Liver (tissue), 10 donors: ENCODE measurements at places on chromosomes 3 and 15. TPM values are rescaled to one million over a fixed set of nuclear protein-coding genes. Genes with fewer than 3 reads are reported as not detected.
A peak's percentile ranks its signal among the peaks of the same experiment; 100 is the strongest.

Gene SCN5A
- not detected for polyA plus RNA-seq

Gene MST1R
- polyA plus RNA-seq = 0.10 TPM

Gene LRRC2
- 7.6 TPM for polyA plus RNA-seq

Gene ADGRG7
- polyA plus RNA-seq = 7.3 TPM

Gene SERPINI2
- polyA plus RNA-seq = not detected

Gene CCR8
- not detected for polyA plus RNA-seq

Gene CNTN4
- polyA plus RNA-seq = 1.2 TPM

Gene ZNF620
- 1.0 TPM for polyA plus RNA-seq

Gene GAP43
- not detected for polyA plus RNA-seq

Gene C3orf22
- polyA plus RNA-seq = not detected

DNA sequence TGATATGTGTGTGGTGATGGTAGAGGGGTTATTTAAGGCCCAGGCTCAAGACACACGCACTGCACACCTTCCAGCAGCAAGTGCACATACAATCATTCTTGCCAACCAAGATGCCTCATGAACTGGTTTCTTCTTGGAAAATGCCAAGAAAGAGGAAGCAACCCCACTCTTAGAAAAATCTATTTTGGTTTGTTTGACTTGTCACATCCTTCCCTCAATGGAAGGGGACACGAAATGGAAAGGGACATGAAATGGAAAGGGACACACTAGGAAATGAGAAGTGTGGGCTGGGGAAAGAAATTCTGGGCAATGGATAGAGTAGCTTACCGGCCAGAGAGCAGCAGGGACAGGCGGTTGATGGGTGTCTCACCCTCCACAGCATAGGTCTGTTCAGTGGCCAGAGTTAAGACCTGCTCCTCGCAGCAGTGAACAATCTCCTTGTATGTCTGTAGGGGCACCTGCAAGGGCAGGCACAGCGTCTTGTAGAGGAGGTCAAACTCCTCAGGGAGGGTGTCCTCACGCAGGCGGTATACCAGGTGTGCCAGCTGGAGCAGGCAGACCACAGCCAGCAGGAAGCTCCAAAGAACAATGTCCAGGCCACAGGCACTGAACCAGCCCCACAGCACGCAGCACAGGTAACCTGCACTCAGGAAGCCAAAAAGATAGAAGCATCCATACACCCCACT, 640 bp downstream of the POPDC2 start:
- no peak for DNase-seq

GRCh38 chr15:56295433-56295832, 51.8 kb upstream of the RFX7 start:
- no peak for DNase-seq

GRCh38 chr15:101280007-101280406, 2.7 kb upstream of the SELENOS start:
- no peak for DNase-seq

DNA sequence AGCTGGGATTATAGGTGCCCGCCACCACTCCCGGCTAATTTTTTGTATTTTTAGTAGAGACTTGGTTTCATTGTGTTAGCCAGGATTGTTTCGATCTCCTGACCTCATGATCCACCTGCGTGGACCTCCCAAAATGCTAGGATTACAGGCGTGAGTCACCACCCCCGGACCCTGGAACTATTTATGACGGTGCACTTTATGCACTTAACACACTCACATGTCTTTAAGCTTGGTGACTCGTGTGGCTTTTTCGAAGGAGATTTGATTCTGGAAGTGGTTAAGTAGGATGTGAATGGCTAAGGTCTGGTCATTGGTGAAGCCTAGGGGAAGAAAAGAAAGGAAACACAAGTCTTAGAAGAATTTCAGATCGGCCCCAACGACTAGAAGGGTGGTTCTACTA, 20.3 kb downstream of the BBS4 start:
- DNase-seq = no peak

DNA sequence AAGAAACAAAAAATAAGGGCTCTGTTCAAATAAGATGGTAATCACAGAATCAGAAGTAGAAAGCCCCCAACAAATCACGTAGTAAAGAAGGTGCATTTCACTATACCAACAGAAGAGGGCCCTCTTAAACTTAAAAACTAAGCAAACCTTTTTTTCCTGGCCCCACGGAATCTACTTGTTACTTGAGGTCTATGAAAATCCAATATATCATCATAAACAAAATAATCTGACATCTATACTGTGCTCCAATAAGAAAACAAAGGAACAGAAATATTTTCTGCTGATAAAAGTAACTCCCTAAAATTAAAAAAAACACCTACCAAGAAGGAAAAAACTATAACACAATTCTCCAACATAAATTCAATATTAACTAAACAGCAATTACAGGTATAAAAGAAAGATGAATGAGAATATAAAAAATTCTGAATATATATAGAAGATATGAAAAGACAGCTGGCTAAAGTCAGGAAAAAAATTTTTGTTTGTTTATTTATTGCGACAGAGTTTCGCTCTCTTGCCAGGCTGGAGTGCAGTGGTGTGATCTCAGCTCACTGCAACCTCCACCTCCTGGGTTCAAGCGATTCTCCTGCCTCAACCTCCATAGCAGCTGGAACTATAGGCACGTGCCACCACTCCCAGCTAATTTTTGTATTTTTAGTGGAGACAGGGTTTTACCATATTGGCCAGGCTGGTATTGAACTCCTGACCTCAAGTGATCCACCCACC, 81.8 kb downstream of the CLASP2 start:
- no peak for DNase-seq

GRCh38 chr3:13186435-13186815, 113.2 kb upstream of the IQSEC1 start:
- no peak for DNase-seq

DNA sequence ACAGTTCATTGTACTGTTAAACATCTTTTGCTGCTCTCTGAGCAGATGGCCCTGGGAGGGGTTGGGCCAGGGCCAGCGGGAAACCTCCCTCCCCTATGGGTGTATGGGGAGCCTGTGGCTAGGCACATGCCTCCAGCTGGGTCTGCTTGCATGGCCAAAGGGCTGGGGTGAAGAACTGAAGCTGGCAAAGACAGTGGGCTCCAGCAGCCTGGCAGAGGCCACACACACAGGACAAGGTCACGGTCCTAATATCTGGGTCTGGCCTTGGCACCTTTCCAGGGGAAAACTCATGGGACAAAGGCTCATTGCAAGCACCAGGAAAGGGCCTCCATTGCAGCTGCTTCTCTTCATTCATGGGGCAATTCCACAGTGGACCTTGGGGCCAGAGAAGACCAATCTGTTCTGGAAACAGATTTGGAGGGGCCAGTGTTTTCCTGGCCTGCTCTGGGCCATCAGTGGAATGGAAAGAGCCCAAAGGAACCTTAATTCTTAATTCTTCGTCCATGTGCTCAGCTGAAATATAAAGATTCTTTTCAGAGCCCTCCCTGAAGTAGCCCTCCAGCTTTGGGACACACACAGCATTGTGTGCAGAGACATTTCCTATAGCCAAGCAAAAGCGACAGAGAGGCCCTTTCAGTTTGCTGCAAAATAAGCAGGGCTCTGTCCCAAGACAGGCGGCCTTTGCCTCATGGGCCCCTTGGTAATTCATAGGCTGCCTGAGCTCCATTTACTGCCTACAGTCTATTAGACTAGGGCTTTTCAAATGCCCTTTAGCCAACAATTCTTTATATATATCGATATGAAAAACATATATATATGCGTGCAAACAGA, 11.3 kb upstream of the LIMD1 start:
- DNase-seq = no peak

DNA sequence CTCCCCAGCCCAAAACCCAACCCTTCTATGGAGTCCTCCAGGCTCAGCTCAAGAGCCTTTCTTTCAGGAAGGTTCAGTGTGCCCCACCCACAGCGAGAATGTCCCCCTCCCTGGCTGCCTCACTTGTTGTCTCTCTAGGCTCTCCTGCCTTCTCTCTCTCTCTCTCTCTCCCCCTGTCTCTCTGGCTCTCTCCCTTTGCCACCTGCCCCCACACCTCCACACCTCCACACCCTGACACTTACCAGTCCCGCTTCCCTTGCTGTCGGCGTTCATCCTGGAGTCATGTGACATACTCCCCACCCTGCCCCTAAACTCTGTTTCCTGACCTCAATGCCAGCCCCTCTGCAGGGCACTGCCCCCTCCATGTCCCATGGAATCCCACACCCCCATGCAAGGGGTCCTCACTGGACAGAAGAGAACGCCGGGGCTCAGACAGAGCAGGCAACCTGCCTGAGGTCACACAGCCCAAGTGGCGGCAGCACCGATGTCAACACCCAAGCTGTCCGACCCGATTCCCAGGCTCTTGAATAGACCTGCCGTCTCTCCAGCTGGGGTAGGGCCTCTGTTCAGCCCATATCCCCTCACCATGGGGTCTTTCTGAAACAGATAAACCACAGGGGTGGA, 28.5 kb upstream of the SLC6A6 start:
- no peak for DNase-seq

DNA sequence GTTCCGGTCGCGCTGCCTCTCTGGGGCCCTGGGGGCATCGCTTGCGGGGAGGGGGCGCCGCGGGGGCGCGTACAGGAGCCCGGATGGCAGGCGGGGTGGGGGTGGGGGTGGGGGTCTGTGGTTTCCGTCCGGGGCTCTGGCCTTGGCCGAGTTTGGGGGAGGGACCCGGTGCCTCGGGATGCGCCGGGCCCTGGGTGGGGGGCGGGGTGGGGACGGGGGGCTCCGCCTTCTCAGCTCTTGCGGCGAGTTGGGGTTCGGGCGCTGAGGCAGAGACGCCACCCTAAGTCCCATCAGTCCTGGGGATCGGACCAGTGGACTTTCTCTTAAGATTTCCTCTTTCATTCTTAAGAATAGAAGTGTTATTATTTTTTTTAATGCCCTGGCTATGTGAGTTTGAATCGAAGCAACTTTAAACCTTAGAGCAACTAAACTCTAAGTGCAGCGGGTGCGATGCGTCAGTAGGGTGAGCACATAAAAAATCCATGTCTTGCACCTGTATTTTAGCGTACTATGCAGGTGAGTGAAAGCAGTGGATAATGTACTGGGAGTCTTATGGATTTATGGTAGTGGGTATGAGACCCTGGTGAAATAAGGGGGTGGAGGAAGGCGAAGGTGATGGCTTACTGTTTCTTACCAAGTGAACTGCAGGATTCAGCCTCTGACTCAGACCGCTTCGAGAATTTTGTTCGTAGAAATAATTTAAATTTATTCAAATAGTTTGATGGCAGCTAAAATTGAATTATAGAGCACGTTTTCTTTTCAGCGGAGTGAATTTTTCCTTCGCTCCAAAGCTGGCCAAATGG, 762 bp downstream of the CTNNB1 start:
- DNase-seq = peak; percentile 71

GRCh38 chr3:78021710-78022109, 981.8 kb downstream of the ROBO2 start:
- no peak for DNase-seq

- DNase-seq = no peak
Measured at GRCh38 chr15:68781217-68781616, 39.5 kb downstream of the ANP32A start.

DNA sequence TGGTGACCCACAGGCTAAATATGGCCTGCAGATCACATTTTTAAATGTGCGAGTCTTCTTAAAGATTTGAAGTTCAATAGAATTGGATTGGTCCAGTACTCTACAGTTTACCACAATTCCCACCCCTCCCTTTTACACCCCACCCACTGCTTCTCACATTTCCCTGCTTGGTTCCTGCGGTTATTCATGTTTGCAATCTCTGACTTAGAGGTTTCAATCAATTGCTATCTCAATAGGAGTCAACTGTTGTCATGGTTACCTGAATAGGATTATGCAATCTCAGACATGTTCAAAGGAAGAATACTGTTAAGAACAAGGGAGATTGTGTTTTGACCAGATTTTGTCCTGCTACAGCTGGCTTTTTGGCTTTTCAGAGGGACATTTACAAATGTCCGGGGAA, 4.9 kb upstream of the C3orf49 start:
- DNase-seq = no peak

- DNase-seq = no peak
Measured at GRCh38 chr3:61078048-61078752, 173.1 kb downstream of the FHIT start.

DNA sequence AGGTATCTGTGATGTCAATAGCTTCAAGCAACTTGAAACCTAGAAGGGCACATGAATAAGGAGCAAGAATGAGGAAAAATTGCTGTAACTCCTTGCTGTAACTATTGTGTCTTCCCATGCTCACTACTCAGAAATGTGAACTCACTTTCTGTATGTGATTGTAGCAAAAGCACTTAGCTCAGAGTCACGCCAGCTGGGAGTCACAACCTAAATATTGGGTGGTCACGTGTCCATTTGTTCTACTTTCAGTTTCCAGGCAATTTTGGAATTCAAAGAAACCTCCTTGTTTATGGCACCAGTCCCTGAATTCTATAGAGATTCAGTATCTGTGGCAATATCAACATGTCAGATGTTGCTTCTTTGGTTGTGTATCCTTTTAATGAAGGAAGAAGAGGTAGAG, 241.6 kb upstream of the AZI2 start:
- DNase-seq = no peak

- no peak for DNase-seq
Measured at GRCh38 chr3:71241981-71242560, 341.5 kb downstream of the FOXP1 start.
